ENCODE measurements at places on chromosomes 12 and 14.

- no peak for DNase-seq
These were observed 594.3 kb downstream of the LRFN5 start for GRCh38 chr14:42200957-42201356.

DNA sequence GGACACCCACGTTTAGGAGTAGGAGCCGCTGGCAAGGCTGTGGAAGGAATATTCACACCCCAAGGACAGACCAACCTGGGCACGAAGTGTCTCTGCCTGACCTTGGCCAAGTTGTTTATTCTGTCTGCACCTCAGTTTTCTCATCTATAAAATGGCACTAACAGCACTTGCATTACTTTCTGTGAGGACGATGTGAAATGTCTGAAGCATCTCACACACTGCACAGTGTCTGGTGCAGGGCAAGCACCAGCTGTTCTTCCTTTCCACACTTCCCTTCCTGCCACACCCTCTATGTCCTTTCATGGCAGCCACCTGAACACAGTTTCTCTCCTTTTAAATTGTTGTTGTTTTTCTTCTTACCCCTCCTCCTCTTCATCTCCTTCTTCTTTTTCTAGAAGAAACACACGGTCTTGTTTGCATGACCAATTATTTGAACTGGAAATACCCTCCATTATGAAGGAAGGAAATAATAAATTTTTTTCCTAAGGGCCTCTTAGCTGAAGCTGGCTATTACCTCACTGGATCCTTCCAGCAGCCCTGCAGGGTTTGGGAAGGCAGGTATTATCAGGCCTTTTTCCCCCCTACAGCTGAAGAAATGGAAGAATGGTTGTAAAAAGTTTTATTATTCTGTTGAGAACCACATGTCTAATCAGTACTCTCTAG lies 42.9 kb upstream of the ATP23 start:
- DNase-seq = no peak

- DNase-seq = no peak
These were observed 34.3 kb downstream of the FGD6 start for GRCh38 chr12:95182868-95183415.

GRCh38 chr12:48197549-48197970 lies 5.5 kb downstream of the OR10AD1 start:
- DNase-seq = peak; percentile 15

DNA sequence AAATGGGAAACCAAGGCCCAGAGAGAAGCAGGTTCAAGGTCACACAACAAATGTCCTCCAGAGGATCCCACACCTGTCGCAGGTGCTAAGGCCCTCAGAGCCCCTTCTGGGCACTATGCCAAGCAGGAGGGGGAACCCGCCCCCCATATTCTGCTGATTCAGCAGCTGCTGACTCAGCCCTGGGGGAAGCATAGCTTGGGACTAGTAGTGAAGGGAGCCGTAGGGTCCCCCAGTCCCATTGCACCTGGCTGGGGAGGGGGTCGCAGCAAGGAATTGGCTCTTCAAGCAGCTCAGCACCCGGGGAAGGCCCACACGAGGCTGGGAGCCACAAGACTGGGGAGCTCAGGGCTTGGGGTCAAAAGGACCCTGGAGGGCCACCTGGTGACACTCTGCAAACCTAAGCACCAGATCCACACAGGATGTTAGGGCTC lies 1.0 kb downstream of the RASAL1 start:
- no peak for DNase-seq

DNA sequence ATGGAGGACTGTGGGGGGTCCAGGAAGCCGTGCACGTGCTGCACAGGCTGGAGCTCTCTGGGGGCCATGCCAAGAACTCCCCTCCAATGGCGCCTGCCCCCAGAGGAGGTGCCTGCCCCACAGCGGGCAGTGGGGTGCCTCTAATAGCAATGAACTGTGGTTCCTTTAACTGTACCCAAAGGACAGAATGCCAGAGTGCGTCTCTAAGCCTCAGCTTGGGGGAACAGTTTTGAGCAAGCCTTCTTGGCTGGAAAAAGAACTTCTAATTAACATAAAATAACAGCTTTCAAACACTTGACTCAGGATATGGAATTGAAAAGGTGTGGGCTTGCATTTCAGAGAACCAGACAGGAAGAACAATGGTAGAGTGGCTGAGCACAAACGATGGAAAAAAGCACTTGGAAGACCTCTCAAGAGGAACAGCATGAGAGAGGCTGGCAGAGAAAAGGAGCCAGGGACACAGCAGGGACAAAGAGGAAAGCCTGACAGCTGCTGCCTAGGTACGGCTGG lies 195.6 kb downstream of the TTC7B start:
- DNase-seq = no peak

- peak; percentile 66 for DNase-seq
These were observed 2.6 kb downstream of the ITPK1 start for GRCh38 chr14:93112891-93113677.

GRCh38 chr12:124545508-124546418 lies 21.6 kb downstream of the NCOR2 start:
- no peak for DNase-seq

DNA sequence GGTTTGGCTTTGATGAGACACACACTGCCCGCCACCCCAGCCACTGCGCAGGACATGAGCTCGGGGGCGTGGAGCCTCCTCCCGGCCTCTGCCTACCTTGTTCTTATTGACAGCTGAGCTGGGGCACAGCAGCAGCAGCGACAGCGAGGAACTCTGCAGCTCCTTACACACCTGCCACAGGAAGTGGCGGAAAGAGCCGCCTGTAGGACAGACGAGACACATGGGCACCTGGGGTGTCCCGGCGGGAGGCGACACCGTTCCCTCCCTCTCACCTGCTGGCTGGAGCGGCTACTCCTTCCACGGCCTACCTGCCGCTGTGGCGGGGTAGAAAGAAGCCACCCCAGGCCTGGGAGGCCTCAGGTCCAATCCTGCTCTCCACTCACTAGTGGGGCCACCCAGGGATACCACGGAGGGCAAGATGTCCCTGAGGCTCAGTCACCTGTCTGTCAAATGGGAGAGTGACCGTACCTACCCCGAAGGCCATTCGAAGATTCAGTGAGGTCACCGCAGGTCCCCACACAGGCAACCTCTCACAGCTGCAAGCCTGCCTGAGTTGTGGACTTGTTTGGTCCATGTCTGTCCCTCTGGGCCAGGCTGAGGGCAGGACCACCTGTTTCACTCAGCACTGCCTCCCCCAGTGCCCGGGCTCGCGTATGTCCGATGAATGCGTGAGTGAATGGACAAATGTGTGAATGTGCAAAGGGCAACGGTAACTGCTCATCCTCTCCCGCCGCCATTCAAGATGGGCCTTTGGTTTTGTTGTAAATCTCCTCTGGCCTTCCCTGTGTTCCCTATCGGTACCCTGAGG lies 42.6 kb downstream of the TRAFD1 start:
- DNase-seq = no peak

- no peak for DNase-seq
These were observed 71.7 kb downstream of the CMKLR1 start for GRCh38 chr12:108267450-108267849.

GRCh38 chr12:26278666-26279065 lies 83.3 kb downstream of the SSPN start:
- DNase-seq = no peak

GRCh38 chr12:105803292-105803691 lies 335.5 kb downstream of the NUAK1 start:
- no peak for DNase-seq

DNA sequence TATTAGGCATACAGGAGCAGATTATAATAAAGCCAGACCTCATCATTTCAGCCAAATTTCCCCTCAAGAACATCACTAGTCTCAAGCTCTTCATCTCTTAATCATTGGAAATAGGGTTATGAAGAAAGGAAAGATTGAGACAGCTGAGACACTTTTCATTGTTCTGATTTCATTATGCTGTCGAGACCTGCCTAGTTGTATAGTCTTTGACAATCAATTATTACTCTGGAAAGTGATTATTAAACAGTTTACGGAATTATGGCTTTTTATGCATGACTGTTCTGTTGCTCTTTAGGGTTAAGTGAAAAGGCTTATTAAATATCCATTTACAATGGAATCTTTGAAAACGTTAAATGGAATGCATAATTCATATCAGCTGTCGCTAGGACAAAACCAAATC lies 48.3 kb downstream of the TTC6 start:
- no peak for DNase-seq

- DNase-seq = no peak
These were observed 115.5 kb downstream of the PAPOLA start for GRCh38 chr14:96617635-96618034.

- no peak for DNase-seq
These were observed 18.5 kb downstream of the RHOF start for GRCh38 chr12:121774968-121775474.

DNA sequence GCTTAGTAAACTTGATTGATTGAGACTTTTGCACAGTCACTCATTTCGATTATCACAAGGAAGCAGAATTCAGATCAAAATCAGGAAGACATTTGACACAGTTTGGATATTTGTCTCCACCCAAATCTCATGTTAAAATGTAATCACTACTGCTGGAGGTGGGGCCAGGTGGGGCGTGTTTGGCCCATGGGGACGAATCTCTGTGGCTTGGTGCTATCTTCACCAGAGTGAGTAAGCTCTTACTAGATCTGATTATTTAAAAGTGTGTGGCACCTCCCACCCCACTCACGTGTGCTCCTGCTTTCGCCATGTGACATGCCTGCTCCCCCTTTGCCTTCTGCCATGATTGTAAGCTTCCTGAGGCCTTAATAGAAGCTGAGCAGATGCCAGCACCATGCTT lies 291.4 kb downstream of the PCNX1 start:
- DNase-seq = no peak

- no peak for DNase-seq
These were observed 29.2 kb downstream of the DYRK4 start for GRCh38 chr12:4591180-4591687.

- DNase-seq = no peak
These were observed 2.4 kb upstream of the TCL1B start for GRCh38 chr14:95683793-95684192.

GRCh38 chr12:19894050-19894449 lies 454.8 kb downstream of the AEBP2 start:
- no peak for DNase-seq
